ENCODE measurements at places on chromosomes 5 and 9.

GRCh38 chr9:83388346-83388745, 149.9 kb downstream of the FRMD3 start:
- no peak for DNase-seq

DNA sequence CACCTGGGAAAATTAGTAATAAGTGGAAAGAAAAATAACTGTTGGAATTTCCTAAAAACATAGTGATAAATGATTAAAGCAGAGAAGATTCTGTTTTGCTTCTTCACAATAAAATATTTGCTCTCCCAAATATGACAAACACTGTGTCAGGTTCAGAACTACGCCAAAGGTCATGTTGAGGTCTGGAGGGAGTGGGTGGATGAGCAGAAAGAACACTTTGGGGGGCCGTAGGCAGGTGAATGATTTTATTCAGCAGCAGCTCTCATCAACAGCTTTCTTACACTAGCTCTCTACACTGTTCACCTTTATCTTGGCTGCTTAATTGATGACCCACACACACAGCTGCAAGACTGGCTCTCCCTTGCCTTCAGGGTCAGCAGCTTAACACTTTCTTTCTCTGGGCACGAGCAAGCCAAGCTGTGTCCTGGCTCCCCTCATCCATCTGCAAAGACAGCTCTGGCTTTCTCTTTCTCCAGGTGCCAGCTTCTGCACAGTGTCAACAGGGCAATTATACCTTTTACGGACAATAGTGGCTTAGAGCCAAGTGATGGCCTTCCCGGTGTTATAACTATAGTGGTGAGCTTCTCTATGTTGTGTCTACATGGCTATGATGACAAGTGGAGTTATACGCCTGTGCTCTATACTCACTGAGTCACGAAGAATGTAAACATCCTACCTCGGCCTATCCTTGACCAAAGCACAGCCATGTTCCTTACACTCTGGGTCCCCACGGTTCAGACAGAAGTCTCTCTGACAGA, 18.9 kb upstream of the GPX8 start:
- no peak for DNase-seq

- DNase-seq, result no peak
Measured at GRCh38 chr9:34869390-34869789, 88.7 kb upstream of the PHF24 start.

GRCh38 chr5:77311214-77311571, 100.7 kb downstream of the PDE8B start:
- DNase-seq, result no peak

GRCh38 chr9:127396808-127397645, at the start of gene SLC2A8:
Gene SLC2A8, plus strand, starts transcription at chr9:127397169. Its CDS starts 62 bp downstream, at chr9:127397231.
- peak; percentile 69 for DNase-seq

DNA sequence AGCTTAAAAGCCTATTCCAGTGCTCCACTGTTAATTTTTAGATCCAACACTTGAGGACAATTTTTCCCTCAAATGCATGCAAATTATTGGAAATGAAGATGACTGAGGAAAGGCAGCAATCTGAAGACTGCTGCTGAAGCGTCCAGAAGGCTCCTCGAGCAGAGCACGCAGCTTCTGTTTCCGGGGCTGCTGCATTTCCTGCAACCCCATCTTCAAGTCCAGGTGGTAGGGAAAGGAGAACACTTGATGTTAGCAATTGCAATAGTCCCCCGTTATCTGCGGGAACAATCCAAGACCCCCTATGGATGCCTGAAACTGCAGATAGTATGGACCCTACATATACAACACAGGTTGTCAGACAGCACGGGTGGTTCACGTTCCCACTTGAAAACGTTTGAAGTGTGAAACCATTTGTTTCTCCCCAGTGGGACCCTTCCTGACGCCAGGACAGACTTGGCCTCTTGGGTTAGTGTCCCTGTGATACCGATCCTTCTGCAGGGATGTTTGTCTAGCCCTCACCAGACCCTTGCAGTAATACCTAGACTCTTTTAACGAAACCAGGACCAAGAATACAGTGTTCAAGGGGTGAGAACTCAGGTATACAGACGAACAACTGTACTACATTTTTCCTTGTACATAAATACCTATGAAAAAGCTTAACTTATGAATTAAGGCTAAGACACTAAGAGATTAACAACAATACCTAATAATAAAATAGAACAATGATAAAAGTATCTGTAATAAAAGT, 152.3 kb downstream of the HSD17B3 start:
- DNase-seq, result no peak

GRCh38 chr9:111298111-111298510, 31.9 kb downstream of the OR2K2 start:
- no peak for DNase-seq

DNA sequence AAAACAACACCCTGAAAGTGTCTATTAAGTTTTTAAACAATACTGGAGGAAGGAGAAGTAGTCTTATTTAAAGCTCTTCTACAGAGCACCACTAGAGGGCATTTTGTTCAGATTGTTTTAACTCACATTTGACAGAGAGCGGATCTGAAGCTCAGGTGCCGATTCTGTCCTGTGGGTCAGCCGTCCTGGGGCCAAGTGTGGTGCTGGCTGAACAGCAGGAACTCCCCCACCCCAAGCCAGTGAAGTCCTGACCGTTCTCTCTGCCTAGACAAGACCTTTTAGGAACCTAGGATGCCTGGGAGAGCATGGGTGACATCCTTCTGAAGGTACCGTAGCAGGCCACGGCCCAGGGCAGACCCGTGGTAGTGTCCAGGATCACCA, 3.9 kb downstream of the EXOC3 start:
- no peak for DNase-seq

GRCh38 chr5:80662108-80662507, 7.3 kb upstream of the DHFR start:
- no peak for DNase-seq

DNA sequence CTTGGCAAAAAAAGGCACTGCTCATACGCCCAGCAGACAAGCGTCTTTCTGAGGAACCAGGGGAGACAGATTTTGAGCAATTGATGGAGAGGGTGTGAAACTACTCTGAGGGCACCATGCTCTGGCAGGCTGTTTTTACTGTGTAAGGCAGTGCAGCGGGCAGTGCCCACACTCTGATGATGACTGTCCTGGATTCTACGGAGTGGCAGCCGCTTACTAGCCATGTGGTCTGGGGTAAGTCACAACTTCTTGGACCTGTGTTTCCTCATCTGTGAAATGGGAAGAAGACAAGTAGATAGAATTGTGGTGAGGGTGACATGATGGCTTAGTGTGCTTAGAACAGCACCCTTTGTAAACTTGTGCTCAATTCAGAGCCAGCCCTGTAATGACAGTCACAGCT, 38.8 kb downstream of the FABP6 start:
- DNase-seq, result no peak

Measured in activated CD4-positive, alpha-beta T cell treated with anti-CD3 and anti-CD28 coated beads for 1 hour (primary cell).